ENCODE measurements at places on chromosomes 6 and 20.

DNA sequence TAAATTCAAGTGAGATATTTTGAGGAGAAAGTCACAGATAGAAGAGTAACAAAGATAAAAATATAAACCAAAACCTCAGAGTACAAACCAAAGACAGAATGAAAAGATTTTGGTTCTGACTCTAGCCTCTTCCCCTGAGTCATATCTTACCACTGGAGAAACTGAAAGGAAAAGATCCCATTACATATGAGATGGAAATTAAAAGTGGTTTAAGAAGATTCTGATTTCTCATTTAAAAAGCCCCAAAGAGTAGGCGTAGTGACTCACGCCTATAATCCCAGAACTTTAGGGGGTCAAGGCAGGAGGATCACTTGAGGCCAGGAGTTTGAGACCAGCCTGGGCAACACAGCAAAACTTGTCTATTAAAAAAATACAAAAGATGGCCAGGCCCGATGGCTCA, 30.6 kb downstream of the SPINT4 start:
- DNase-seq, result no peak

DNA sequence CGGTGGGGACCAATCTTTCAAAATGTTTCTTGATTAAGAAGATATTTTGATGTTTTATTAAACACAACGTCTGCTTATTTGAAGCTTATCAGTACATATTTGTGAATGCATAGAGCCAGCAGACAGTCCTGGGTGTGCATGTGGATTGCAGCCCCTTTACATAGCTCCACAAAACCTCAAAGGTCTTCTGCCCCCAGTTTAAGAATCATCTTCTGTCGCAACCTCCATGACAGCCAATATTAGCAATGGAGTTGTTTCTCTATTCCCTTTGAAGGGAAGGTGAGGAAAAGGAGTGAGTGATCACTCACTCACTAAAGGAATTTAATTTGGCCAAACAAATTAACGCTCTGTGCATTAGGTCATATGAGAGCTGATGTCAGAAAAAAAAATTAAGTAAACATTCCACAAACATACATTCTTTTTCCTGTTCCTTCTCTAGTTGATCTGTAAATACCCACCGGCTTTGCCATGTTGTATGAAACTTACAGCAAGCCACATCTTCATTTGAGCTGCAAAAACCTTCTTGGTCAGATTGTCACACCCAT, 152.9 kb downstream of the SIM1 start:
- DNase-seq, result no peak

DNA sequence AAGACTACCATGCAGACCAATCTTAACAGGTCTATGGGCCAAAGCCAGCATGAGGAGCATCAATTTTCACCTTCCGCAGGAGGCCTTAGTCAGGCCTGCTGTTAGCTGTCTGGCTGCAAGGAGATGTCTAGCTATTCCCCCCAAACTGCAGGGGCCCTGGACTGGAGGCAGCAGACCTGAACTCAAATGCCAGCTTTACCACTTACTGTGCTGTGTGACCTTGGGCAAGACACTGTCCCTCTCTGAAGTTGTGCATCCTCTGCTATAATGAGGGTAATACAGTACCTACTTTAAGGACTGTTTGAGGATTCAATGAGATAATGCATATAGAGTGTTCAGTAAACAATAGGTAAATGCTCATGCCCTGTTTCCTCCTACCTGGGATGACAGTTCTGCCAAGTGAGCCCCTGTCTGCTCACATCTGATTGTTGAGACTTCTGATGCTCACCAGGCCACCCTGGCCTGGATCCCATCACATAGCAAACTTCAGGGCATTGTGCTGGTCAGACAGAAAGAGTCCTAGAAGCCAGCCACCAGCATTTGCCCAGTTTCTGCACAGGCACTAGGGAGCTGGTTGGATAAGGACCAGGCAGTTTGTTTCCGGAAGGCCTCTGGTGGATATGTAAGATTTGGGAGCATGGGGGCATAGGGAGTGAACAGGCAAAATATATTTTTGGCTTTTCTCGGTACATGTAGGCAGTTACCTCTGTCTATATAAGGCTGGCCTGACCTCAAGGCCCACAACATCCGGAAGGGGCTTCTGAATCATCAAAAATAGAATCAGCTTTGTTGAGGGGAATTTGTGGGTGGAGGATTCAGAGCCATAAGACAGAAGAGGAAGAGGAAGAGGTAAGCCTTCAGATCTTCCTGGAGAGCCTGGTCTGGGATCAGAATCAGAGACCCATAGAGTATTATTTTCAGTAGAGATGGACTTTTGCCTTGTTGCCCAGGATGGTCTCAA, 2.3 kb upstream of the OCSTAMP start:
- DNase-seq, result peak; percentile 32

GRCh38 chr6:136341967-136342366, 52.3 kb upstream of the BCLAF1 start:
- DNase-seq, result no peak

GRCh38 chr6:132199343-132199742, 201.9 kb downstream of the MOXD1 start:
- DNase-seq, result no peak

- DNase-seq, result no peak
Observed at GRCh38 chr6:21942897-21943296, 349.3 kb downstream of the SOX4 start.

DNA sequence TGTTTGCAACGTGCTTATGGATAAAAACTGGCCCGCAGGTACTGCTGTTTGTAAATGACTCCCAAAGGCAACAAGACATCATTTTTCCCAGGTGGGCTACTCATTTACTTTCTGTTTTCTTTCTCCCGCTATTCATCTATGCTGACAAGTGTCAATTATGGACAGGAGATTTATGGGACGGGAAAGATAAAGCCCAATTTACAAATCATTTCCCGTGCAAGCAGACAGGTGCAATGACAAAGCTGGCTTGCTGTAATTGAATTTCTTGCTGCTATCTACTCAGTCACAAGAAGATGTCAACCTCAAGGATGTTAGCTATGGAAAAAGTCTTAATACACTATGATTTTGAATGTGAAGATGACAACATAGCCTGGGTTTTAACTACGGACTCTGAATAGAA, 125.5 kb downstream of the EPHA7 start:
- DNase-seq, result no peak

DNA sequence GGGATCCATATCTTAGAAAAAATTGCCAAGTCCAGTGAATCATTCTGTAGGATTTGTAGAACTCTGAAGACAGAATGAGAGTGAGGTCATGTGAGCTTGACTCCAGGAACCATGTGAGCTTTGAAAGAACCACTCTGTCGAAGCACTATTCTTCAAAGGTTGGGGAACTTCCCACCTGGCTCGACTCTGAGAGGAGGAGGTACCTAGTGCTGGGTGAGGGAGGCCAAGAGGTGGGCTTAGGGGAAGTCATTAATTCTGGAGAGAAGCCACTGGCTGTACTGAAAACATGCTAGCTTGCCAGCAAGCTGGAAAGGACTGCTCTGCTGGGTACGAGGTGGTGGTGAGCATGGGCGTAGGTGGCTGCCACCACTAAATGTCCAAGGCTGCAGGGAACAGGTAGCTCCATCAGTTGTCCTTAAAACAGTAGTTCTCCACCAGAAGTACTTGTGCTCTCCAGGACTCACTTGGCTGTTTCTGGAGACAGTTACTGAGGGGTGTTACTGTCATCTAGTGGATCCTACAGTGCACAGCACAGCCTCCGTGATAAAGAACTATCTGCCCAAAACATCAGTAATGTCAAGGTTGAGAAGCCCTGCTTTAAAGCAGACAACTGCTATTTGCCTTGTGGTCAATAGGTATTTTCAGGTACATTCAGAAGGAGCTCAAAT, 34.7 kb upstream of the SYNJ2 start:
- DNase-seq, result no peak

GRCh38 chr20:21399005-21399475, 1.7 kb upstream of the NKX2-4 start:
- DNase-seq, result no peak

DNA sequence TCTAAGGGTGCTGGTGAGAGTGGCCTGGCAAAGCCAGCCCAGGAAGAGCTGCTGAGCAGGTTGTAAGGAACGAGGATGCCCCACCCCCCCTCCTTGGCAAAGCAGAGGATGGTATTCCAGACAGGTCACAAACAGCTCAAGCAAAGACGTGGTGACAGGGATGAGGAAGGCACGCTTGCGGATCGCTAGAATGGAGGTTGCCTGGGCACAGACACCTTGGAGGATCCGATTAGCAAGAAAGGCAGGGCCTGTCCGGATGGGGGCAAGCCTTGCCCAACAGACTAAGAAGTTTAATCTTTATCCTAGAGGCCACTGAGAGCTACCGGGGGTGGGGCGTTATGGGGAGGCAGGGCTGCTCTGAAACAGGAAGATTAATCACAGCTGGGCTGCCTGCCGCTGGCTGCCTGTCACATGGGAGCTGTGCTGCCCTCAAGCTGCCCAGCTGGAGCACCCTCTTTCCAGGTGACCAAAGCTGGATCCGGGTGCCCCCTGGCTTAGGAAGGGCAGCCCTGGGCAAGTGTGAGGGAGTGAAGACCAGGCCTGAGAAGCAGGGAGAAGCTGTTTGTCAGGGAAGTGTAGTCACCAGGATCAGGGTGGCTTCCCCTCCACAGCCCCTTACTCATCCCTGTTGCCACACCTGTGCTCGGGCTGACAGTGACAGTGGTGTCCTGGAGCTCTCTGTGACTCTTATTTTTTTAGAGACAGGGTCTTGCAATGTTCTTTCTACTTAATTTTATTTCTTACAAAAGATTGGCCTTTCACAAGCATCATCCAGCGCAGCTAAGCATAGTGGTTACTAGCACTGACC, 9.1 kb upstream of the MAPK13 start:
- DNase-seq, result peak; percentile 62

DNA sequence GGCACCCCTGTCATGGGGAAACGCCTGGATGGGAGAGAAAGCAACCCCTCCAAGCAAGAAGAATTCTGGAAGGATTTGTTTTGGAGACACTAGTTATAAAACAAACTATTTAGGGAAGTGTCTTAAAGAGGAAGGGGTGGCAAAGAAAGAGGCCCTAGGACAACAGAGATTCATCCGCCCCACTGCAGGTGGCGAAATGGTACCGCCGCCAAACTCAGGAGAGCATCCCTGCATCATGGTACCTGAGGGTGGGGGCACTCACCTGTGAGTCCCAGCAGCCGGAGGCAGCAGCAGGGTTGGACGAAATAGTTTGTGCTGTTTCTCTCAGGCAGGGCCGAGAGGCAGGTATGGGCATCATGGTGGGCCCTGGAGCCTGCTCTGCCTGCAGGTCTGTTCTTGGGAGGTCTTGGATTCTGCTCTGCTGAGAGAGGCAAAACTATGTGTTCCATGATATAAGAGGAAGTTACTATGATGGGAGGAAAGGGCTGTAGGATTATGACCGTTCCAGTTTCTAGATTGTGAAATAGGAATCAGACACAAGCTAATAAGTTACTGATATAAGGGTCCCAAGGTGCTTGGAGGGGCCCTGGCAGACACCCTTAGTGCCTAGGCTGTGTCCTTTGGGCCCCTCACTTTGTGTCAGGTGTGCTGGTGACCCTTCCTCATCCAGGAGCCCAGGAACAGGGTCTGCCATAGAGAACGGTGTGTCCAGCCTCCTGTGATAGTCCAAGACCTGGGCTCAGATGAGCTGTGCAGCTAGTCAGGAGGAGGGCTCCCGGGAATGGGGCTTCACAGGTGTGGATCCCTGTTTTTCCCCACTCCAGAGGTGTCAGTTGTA, 20.4 kb downstream of the SIRPD start:
- no peak for DNase-seq

GRCh38 chr6:161374971-161375873, 101.4 kb upstream of the AGPAT4 start:
- DNase-seq, result no peak

- no peak for DNase-seq
Observed at GRCh38 chr20:43937591-43937990, 22.9 kb downstream of the TOX2 start.

GRCh38 chr6:2782825-2783187, 17.6 kb downstream of the WRNIP1 start:
- DNase-seq, result no peak

DNA sequence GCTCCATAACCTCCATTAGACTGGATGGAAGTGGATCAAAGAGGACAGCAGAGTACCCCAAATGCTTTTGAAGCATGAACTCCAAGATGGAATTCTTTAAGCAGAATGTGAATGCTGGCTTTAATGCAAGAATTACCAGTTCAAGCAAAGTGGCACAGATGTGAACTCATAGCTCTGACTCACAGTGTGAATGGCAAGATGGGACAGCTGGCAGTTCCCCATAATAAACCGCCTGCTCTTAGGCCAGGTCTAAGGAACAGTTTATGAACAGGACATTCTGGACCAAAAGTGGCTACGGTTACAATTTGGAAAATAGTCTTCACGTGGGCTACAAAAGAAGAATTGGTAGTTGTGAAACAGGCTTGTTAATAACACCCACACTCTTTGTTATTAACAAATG, 76.5 kb downstream of the SPTLC3 start:
- no peak for DNase-seq

DNA sequence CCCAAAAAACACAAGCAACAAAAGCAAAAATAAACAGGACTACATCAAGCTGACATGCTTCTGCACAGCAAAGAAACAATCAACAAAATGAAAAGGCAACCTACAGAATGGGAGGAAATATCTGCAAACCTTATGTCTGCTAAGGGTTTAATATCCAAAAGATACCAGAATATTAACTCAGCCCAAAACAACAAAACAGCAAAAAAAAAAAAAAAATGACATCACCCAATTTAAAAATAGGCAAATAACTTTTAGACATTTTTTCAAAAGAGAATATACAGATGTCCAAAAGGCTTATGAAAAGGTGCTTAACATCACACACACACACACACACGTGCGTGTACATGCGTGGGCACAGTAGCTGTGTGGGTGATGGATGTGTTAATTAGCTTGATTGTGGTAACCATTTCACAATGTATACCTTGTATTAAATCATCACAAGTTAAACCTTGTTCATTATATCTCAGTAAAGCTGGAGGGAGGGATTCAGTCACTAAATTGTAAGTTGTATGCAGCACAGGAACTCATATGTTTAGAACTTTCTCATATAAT, 52.4 kb downstream of the QKI start:
- no peak for DNase-seq

DNA sequence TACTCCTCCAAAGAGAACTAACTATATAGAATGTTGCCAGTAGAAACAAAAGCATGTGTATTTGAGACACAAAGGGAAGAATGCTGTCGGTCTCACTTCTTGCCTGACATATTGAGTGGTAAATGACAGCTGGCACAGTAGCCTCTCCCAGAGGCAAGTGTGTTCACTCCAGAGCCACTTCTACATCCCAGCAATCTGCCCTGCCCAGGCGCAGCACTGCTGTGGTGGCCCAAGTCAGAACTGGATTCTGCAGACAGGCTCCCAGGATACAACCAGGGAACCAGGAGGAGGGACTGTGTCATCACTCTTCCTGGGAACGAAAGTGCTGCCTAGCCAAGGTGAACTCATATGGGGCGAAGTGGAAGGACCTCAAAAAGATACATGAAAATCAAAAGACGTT, 103.2 kb upstream of the ARMC2 start:
- no peak for DNase-seq

GRCh38 chr6:129598244-129599187, 111.5 kb downstream of the ARHGAP18 start:
- DNase-seq, result no peak

DNA sequence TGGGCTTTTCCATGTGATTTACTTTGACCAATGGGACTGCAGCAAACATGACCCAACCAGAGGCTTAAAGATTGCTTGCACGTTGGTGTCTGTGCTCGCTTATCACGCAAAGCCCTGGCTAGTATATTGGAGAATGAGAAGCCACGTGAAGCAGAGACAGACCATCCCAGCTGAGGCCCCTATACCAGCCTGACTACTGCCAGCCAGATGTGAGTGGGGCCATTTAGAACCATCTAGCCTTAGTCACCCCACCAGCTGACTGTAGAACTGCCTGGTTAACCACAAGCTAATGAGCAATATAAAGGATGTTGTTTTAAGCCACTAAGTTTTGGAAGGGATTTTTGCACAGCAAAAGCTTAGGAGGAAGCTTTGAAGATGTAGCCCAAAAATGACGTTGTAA, 74.5 kb downstream of the MACROD2 start:
- DNase-seq, result no peak

GRCh38 chr20:6994452-6994851, 227.0 kb downstream of the BMP2 start:
- no peak for DNase-seq

Data from activated CD8-positive, alpha-beta memory T cell treated with anti-CD3 and anti-CD28 coated beads, Interleukin-2, amount 50 U/mL, for 4 hours (primary cell).